ENCODE measurements at places on chromosomes 16 and 17.
A peak's percentile ranks its signal among the peaks of the same experiment; 100 is the strongest.

- DNase-seq = no peak
Measured at GRCh38 chr17:65820306-65820705, 258.9 kb upstream of the AXIN2 start.

DNA sequence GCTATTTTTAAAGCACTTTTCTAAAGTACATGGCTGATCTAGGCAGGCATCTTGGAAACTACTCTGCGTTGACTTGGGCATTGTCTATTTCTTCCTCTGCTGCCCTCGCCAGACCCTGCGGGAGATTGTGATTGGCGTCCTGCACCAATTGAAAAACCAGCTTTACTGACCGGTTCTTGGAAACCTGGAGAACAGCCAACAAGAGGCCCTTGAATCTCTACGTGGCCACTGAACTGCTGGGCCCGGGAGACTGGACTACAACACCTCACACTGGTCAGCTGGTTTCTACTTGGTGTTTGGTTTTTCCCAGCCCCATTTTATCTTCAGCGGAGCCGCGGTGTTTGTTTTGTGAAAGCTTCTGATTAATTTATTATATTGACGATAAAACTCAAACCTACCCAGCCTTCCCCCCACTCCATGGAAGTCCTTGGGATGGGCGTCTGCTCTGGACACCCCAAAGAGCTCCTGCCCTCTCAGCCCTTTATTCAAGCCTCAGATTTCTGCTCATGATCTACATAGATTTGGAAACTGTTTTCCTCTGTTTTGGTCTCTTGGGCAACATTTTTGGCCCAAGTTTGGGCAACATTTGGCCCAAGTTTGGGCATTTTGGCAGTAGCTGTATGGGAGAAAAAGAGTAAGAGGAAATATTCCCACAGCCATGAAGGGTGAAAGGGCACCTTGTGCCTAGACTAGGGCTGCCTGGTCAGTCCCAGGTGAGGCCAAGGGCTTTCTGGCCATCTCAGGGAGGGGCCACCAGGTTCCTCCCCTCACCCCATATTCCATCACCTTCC is 4.7 kb downstream of the MLX start:
- no peak for DNase-seq

GRCh38 chr17:1454541-1454940 is 1.5 kb downstream of the CRK start:
- DNase-seq = no peak

DNA sequence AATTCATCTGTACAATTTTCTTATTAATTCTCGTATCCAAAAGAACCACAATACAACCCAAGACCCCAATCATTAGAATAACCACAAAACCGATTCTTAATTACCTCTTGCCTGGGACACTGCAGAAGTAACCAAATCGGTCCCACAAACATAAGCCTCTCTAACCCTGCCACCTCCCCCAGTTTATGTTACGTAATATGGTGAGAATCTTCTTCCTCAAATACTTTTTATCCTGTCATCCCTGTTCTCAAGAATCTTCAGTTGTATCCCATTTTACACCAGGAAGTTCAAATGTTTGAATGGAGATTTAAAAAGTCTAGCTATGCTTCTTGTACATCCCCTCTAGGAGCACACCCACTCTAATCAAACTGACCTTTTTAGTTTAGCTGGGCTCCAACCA is 269.3 kb upstream of the TBX2 start:
- DNase-seq = no peak

- DNase-seq = no peak
Measured at GRCh38 chr17:42457107-42457792, 1.4 kb upstream of the ATP6V0A1 start.

DNA sequence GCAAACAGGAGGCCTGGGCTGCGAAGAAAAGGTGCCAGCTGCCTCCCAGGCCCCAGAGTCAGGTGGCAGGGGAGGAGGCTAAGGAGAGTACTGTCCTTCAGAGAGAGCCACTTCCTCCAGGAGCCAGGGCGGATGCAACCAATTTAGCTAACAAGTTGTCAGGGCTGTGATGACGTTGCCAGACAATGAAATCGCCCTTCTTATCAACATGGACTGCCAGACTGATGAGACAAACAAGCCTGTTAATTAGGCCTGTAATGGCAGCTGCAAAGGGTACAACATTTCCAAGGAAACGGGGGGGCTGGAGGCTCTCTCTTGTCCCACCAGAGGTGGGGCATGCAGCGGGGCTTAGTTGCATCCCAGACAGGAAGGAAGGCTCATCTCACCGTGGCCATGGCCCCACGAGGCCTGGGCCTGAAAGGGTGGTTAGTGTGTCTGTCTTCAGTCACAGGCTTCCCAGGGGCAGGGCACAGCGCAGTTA is 111.8 kb downstream of the SDK2 start:
- no peak for DNase-seq

- no peak for DNase-seq
Measured at GRCh38 chr17:40820228-40820838, 2.1 kb downstream of the KRT10 start.

- DNase-seq = no peak
Measured at GRCh38 chr17:21160401-21160800, 33.6 kb downstream of the DHRS7B start.

- no peak for DNase-seq
Measured at GRCh38 chr16:41439-42068, 11.9 kb downstream of the POLR3K start.

DNA sequence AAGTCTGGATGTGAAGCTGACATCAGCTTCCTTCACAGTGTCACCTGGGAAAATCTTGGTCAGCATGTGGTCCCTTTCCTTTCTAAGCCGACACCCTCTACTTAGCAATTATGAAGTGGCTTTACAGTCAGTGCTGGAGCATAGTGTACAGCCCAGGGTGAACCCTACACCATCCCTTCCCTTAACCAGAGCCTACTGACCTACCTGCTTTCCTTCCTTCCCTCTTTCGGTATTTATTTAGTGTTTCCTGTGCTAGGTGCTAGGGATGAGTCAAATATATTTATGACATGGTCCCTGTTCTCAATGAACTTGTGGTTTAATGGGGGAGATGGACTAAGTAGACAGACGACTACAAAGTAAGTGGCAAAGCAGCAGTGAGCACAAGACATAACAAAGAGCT is 77.5 kb downstream of the CDK5R1 start:
- no peak for DNase-seq

DNA sequence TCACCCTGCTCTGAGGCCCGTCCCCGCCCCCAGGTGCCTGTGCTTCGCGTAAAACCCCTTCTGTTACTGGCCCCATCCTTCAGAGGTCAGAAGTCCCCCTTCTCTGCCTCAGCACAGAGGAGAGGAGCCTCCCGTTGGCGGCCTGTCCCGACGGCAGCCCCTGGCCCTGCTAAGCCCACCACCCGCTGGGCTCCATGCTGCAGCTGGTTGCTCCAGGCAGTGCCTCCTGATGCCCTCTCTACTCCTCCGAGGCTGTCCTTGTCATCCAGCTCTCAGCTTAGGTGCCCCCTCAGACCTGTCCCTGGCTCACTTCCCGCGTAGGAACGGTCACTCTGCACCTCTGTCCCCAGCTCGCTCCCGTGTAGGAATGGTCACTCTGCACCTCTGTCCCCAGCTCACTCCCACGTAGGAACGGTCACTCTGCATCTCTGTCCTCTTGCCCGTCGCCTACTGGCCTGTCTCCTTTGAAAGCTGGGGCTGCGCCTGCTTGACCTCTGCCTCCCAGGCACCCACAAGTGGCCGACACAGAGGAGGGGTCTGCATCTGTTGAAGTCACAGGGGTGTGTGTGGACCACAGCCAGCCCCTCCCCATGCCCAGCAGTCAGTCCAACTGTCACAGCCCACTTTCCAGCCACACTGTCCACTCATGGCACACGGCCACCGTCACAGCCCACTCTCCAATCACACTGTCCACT is 31.7 kb upstream of the ZC3H18 start:
- DNase-seq = no peak

DNA sequence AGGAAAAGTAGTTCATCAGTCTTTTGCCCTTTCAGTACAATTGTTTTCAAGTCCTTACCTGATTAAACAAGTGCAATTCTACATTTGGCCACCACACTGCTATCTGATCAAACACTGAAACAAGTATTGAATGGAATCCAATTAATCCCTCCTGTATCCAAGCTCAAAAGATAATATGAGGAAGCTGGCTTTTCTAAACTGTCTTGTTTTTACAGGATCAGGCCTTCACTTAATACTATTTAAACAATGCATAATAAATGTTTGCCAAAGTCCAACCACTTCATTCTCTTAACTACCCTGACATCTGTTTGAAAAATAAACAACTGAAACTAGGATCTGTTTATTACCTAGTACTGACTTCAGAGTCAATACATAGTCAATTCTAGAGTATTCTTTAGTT is 131.6 kb downstream of the MRTFB start:
- no peak for DNase-seq

- no peak for DNase-seq
Measured at GRCh38 chr17:2693561-2694380, 17.8 kb downstream of the CLUH start.

DNA sequence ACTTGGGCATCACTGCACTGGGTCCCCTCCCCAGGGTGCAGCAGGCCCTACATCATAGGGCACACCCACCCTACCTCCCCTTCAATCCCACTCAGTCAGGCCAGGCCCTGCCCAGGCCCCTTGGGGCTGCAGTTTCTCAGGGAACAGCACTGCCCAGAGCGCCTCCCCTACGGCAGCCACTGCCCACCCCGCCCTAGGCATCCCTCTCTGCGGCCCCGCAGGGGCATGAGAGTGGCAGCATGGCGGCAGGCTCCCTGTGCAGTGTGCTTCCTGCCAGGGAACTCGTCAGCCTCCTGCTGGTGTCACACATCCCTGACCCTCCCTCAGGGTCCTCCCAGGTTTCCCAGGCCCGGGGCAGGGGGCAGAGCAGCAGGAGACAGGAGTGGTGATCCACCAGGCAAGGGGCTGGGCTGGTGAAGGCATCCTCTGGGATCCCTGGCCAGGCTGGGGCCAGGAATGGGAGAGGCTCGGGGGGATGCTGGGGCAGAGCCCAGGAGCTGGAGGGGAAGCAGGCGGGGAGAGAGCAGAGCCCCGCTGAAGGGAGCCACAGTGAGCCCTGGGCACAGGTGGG is 16.2 kb upstream of the BAHCC1 start:
- DNase-seq = no peak

DNA sequence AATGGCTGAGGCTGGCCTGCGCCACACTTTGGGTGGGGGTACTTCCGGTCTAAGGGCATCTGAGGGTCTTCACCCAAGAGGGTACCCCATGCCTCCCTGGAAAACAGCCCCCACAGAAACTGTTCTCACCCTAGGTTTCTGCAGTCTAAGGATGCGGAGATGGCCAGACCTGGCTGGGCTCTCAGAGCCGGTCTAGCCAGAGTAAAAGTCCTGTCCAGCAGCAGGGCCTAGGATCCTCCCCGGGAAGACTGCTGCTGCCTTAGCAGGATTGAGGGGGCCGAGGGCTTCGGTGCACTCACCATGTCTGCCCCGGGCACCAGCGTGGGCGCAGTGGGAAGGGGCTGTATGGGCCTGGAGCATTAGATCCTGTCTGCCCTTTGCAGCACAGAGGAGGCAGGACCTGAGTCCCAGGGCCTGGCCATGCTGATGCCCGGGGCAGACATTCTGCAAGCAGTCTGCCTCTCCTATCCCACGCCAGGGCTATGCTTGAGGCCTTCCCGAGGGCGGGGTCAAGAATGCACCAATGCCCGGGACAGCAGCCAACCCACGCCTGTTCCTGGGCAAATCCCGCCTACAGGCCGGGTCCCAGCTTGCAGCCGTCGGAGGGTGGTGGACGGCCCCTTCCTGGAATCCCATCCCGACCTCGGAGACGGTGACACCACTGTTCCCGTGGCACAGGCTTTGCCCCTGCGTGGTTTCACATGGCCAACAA is 54.7 kb downstream of the CBFA2T3 start:
- no peak for DNase-seq

- no peak for DNase-seq
Measured at GRCh38 chr16:47018223-47018891, 44.9 kb upstream of the DNAJA2 start.

DNA sequence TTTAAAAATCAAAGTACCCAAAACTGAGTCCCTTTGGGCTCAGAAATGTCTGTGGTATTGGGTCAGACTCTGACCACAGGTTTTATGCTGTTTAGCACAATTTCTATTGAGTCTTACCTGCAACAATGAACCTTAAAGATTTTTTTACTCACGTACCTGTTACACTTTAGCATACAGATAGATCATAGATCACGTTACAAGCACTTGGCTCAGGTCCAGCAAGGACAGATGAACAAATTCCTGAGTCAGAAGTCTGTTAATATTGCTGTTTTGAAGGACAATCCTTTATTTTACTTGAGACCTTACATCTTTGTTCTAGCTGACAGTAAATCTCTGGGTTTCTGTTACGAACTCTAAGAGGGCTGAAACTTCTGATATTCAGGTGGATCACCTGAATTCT is 12.8 kb downstream of the SLC7A6OS start:
- no peak for DNase-seq

GRCh38 chr16:77169650-77170236 is 21.2 kb upstream of the MON1B start:
- peak; percentile 40 for DNase-seq

GRCh38 chr17:8463099-8463498 is 27.4 kb downstream of the NDEL1 start:
- no peak for DNase-seq

- DNase-seq = no peak
Measured at GRCh38 chr16:65195998-65196397, 74.1 kb upstream of the CDH11 start.

GRCh38 chr17:81517339-81518112 is 4.9 kb upstream of the ACTG1 start:
- no peak for DNase-seq

DNA sequence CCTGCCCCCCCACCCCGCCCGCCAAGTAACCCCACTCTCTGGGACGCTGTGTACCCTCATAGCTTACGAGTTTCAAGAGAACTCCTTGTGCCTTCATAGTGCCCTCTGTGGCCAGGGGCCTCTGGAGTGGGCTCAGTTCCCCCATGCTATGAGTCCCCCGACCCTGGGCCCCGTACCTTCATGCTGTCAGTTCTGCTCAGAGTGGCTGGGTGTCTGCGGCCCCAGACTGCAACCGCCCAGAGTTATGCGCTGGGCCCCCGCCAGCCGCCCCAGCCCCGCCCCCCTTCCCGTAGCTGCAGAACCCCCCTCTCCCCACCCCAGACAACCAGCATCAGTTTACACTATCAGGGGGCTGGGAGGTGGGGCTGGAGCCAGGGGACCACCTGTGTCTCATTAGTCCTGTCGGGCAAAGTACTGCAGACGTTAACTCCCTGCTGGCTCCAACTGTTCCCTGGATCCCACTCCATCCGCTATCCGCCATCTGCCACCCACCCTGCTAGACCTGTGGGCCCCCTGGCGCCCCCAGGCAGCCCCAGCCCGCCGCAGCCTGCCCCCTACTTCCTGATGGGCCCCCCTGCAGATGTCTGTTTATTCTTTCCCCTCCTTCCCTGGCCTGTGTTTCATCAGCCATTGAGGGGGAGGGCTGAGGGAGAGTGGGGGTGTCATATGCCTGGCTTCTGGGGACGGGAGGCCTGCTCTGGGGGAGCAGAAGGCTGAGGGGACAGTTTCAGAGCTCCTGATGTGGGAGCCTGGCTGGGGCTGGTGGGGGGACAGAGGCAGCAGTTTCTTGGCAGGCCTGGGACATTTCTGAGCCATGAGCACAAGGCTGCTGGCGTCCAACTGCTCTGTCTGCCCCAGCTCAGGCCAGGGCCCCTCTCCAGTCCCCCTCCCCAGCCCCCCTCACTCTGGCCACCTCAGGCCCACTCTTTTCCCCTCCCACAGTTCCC is at the start of gene MFAP4:
Gene MFAP4, minus strand, starts transcription at position 217 of the 947 bp plus-strand sequence. Its CDS starts 35 bp downstream, at position 182.
- DNase-seq = no peak
